ENCODE measurements at places on chromosomes 6 and 20.

DNA sequence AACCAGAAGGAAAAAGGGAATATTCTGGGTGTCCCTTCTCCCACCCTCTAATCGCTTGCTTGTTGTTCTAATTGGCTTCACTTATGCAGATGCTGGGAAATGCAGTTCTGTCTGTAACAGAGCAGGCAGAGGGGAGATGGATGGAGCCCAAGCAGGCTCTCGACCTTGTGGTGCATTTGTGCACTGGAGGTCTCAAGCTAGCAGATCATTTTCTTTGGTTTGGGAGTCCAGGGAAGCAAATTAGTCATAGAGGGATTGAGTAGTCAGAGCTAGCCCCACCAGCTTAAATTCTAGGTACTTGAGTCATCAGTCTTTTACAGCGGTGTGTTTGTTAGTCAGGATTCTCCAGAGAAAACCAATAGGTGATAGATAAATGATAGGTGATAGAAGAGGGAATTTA, 234.7 kb upstream of the ECI2 start:
- DNase-seq: no peak

DNA sequence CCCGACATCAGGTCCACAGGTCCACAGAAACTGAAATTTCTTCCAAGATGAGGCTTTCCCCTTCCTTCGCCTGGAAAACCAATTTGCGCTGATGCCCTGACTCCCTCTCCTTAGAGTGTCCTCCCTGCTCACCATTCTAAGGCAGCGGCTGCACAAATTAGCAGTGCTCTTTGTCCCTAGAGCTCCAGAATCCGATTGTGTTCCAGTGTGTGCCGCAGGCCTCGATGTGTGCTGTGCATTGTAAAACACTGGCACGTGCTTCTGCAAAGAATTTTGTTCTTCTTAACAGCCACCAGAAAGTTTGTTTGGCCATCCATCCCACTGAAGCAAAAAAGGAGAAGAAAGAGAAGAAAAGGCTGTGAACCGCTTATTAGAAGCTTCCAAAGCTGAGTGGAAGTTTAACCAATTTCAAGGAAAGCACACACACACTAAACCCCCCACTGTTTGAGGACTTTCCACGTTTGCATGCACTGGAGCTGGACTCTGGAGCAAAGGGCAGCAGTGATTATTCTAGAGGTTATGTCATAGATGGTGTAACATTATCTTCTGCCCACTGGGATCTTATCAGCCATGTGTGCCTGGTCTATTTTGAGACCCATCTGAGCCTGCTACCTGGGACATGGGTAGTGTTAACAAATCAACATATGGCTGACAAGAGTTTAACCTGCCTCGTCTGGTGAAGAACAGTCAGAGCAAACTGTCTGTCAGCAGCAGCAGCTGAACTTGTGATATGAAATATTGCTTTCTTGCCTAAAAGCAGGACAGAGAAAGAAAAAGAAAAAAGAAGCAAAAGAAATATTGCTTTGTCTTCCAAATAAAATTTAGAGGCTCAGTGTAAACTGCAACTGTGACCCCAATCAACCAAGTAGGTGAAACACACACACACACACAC, 64.9 kb upstream of the RREB1 start:
- no peak for DNase-seq

DNA sequence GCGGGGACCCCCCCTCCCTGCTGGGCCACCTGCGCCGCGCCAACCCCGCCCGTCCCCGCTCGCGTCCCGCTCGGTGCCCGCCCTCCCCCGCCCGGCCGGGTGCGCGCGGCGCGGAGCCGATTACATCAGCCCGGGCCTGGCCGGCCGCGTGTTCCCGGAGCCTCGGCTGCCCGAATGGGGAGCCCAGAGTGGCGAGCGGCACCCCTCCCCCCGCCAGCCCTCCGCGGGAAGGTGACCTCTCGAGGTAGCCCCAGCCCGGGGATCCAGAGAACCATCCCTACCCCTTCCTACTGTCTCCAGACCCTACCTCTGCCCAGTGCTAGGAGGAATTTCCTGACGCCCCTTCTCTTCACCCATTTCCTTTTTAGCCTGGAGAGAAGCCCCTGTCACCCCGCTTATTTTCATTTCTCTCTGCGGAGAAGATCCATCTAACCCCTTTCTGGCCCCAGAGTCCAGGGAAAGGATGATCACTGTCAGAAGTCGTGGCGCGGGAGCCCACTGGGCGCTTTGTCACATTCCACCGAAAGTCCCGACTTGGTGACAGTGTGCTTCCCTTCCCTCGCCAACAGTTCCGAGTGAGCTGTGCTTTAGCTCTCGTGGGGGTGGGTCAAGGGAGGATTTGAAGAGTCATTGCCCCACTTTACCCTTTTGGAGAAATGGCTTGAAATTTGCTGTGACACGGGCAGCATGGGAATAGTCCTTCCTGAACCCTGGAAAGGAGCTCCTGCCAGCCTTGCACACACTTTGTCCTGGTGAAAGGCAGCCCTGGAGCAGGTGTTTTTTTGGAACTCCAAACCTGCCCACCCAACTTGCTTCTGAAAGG, 2.1 kb downstream of the VEGFA start:
- DNase-seq: no peak

DNA sequence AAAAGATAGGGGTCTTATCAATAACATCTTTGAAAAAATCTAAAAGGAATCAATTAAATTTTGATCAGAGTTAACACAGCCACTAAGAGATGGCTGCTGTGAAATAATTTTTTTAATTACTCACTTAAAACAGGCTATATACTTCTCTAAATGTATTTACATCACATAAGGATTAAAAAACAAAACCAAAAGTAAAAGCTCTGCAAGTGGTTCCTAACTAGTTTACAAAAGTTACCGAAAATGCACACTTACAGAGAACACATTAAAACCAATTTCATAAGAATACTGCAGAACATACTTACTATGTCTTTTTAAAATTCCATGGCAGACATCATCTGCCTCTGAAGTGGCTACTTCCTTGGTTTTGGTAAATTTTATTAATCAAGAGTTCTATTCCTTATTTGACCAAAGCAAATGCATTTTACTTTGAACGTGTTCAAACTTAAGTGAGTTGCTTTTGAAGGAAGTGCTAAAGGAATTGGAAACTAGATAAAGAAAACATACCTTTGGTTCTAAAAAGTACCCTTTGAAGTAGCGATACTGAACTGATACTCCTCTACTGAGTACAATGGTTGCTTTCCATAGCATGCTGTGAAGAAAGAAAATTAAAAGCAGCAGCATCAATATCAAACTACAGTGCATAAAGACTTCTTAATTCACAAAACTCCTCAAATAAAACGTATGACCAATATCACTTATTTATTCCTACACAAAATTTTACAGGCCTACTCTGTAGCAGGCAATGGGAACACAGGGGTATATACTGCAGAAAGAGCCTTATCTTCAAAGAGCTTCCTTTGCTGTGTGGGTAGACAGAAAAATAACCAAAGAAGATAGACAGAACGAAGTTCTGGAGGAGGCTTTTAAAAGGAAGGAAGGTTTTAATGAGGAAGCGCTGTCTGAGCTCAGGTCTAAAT, 157.1 kb upstream of the SHLD1 start:
- DNase-seq: no peak

DNA sequence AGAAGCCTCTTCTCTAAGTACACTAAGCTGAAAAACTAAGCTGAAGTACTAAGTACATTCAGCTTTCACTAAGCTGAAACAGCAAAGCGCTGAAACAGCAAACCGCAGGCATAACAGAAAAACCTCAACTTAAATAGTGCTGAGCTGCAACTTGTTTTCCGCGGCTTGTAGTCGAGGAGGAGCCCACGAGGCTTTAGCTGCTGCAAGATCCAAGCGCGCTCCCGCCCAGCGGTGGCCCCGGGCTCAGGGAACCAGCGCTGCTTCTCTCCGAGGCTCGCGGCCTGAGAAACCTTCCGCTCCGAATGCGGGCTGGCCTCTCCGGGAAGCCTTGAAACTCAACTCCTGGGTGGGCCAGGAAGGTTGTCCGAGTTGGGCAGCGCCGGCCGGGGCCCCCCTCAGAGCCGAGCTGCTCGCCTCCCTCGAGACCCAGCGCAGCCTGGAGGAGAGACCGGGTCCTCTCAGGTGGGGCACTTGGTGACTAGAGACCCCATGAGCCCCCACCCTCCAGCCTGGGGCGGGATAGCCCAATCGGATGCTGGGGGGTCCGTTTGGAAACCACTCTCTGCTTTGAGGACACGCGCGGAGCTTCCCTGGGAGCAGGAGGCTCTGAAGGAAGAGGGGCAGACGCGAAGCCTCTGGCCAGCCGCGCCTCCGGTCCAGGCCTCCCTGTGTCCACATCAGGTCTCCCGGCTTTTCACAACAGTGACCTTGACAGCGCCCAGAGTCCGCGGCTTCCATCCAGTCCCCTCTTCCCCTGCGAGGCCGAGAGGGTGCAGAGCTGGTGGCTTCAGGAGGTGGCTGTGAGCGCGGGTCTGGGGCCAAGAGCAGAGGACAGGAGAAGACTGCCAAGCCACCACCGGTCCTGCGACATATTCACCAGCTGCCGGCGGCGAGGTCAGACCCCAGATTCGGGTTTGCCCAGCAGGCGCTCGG, 38.1 kb upstream of the HLA-E start:
- DNase-seq: no peak

DNA sequence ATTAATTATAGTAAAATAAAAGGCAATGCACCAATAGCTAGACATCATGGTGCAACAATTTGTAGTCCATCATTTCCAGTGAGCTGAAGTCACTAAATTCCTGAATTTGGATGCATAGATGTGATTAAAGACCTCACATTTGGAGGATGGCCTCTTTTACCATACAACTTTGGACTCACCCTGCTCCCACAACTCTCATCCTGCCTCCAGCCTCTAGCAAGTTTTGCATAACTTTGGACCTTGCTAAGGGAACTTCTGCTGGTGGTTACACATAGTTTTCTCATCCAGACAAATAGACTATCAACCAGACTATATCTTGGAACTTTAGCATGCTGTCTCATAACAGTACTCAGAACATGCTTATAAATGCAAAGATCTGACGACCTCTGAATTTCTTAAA, 12.8 kb upstream of the ELOVL2 start:
- no peak for DNase-seq

DNA sequence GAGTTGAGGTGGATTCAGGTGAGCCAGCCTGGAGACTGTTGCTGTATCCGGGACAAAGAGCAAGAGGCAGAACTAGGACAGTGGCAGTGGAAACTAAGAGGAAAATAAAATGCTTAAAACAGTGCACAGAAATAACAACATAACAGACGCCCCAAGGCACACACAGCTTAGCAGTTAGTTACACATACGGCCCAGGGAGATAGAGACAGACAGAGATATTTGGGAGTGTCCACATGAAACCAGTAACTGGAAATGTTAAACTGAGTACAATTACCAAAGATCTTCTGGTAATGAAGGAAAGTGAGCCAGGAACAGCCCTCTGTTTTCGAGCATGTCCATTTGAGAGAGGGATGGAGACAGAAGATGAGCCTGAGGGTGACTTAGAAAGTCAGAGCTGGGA, 237.5 kb upstream of the QKI start:
- DNase-seq: no peak

- DNase-seq: no peak
These were observed 298.6 kb downstream of the C6orf118 start for GRCh38 chr6:165010556-165011535.

DNA sequence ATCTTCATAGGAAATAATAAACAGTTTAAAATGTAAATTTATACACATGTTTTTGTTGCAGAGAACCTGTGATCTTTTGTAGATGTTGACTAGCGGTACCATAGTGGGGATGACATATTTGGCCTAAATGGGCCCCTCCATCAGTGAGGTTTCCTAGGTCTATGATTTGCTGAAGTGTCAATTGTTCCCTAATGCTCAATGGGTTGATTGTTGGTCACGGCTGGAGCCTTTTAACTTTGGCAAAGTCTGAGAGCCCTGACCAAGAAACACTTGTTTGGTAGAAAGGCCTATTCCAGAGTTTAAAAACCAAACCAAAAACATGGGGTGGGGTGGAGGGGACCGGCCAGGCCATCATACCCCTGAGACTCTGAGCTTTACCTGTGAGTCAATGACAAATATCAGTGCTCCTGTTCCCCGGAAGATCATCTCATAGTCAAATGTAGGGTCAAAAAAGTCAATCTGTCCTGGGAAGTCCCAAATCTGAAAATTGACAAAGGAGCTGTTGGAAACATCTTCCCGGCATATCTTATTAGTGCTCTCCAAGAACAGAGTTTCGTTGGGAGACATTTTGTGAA, 25.1 kb downstream of the RRAGD start:
- DNase-seq: no peak

DNA sequence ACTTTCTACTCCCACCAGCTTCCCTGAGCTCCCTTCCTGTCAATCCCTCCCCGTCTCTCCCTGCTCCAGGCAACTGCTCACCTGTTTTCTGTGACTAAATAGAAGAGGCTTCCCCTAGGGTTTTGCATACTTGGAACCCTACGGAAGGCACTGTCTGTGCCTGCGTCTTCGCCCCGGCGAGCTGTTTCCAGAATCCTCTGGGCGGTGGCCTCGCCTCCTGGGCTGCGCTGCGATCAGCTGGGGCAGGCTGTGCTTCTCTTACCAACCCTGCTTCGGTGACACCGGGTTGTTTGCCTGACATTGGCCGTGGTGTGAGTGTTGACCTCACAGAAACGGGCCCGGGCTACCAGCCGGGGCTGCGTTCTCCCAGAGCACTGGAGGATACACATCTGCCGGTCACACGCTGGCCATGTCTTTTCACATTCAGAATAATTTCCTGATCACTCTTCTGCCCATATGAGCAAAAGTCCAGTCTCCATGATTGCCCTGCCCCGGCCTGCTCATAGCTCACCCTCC, 29.4 kb upstream of the CCR6 start:
- no peak for DNase-seq

GRCh38 chr6:129211626-129212025, 328.7 kb downstream of the LAMA2 start:
- no peak for DNase-seq

DNA sequence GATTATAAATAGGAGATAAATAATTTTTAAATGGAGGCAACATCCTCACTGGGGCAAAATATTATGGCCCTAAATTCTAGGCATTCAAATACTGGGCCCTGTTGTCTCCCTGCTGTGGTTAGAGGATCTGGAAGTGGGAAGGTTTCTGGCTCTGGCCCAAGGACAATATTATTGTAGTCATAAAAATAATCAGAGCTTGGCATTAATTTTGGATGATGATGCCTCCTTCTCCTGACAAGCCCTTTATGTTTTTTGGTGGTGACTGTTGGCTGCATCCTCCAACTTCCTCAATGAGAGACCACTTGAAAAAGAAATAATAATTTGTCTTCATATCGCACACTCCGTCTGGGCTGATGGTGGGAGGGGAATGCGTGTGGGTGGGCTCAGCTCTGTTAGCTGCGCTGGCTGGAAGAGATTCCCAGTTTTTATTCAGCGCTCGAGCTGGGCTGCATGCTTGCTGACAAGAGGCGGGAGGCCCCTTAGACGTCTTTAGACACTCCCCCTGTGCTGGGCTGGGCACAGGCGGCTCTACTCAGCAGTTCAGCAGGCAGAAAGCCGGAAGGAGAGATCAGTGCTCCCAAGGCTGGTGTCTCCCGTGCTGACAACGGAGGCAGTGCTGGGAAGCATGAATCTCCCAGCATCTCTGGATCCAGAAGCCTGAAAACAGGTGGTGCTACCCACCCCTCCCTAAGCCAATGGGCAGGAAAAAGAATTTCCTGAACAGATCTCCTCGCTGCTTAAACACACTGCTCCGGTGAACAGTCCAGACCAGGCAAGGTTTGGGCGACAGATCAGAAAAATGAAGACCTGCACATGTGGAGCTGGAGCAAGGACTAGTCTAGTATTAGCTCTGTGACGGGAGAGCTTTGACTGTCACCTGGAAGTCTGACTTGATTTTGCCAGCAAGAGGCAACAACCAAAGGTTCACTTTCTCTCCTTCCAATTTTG, 97.7 kb downstream of the SYCP2 start:
- no peak for DNase-seq

All from stimulated activated CD8-positive, alpha-beta memory T cell treated with anti-CD3 and anti-CD28 coated beads, Interleukin-4, amount 100 ng/mL, for 1 hour (primary cell).